Activated CD4-positive, alpha-beta T cell treated with anti-CD3 and anti-CD28 coated beads for 24 hours (primary cell): ENCODE measurements at places on chromosomes 6 and 20.

- no peak for DNase-seq
Observed at GRCh38 chr6:137259349-137259748, 40.2 kb upstream of the IFNGR1 start.

DNA sequence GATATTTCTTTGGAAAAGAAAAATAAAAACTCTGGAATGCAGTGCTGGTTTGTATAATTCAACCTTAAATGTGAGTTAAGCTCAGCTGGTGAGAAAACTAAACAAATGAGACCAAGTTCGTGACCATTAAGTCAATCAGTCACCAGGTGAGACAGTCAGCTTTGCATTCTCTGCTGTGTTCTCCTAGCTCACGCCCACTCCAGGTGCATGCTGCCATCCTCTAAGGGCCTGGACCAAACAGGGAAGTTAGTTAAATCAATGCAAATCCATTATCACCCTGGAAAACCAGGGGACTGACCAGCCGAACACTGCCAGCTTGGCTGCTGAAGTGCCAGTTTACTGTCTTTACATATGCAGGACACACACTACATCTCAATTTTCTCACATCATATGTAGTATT is 7.2 kb downstream of the TPBG start:
- no peak for DNase-seq

GRCh38 chr6:31525932-31526591 is 2.7 kb upstream of the MCCD1 start:
- DNase-seq = no peak

GRCh38 chr6:72770959-72771358 is 149.1 kb downstream of the KCNQ5 start:
- no peak for DNase-seq

DNA sequence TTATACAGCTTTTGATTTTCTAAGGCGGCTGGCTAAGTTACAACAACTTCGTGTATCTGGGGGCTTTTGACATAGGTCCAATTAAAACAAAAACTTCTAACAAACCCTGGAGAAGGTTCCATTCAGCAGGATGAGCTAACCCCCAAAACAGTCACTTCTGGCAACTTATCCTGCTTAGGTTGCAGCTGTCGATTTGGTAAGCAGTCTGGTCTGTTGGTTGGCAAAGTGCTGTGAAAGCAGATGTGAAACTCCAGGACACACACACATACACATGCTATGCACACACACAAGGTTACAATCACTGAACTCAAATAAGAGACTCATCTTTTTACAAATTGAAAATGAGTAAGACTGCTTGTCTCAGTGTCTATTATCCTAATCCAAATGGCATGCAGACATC is 119.0 kb upstream of the STMND1 start:
- no peak for DNase-seq

DNA sequence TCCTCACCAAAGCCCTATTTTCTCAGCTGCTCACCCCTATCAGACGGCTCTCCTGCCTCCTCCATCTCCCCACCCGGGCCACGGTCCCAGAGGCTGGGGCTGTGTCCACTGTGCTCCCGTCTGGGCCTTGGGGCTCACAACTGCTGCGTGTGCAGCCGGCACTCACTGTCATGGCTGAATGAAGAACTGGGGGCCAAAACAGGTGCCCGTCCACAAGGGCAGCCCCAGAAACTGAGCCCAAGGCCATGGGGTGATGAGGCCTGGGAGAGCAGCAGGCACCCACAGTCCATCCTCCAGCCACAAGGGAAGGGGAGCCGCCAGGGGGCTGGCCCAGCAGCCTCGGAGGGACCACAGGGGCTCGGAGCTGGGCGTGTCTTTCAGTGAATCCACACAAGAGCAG is 159.5 kb downstream of the DLL1 start:
- no peak for DNase-seq
